Stimulated activated CD8-positive, alpha-beta memory T cell treated with anti-CD3 and anti-CD28 coated beads, Interleukin-4, amount 100 ng/mL, for 24 hours (primary cell): ENCODE measurements at places on chromosomes 3 and 15.

DNA sequence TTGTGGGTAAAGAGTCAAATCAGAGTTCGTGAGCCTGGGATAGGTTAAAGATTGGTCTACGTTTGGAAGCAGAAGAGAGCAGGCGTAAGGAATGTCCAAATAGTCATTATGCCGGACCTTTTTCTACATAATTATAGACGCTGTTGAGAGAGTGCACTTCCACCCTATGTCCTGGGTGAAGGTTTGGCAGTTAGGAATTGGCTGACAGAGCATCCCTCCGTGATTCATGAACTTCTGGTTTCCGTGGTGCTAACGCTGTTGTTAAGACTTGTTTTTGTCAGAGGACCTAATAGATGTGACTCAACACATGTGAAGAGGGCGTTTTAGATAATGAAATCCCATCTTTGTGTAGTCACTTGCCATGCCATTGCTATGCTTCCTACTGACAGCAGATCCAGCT is 1.1 kb downstream of the EAF1 start:
- DNase-seq: no peak

GRCh38 chr3:34920806-34921205 is 718.5 kb upstream of the ARPP21 start:
- no peak for DNase-seq

DNA sequence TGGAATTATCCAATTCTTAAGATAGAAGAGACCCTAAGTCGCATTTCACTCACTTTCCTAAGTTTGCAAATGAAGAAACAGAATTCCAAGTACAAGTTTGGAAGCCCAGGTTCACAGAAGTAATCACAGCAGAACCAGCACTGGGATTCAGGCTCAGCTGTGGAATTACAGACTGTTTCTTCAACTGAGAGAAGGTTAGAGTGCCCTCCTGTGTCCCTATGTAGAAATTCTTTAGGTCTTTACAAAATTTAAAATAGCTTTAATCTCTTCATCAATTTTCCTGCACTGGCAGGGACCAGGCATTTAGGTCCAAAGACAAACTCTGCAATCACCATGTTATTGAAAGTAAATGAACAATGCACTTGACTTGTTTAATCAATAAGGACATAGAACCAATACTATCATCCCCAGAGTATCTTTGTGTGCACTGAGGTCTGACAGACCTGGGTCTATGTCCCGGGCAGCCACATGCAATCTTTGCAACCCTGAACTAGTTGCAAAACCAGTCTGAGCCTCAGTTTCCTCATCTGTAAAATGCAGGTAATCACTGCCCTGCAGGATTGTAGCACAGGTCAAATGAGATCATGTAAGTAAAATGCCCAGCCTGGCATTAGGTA is 96.3 kb upstream of the ZBED2 start:
- DNase-seq: no peak

GRCh38 chr3:151538456-151539393 is 77.9 kb upstream of the IGSF10 start:
- DNase-seq: no peak

DNA sequence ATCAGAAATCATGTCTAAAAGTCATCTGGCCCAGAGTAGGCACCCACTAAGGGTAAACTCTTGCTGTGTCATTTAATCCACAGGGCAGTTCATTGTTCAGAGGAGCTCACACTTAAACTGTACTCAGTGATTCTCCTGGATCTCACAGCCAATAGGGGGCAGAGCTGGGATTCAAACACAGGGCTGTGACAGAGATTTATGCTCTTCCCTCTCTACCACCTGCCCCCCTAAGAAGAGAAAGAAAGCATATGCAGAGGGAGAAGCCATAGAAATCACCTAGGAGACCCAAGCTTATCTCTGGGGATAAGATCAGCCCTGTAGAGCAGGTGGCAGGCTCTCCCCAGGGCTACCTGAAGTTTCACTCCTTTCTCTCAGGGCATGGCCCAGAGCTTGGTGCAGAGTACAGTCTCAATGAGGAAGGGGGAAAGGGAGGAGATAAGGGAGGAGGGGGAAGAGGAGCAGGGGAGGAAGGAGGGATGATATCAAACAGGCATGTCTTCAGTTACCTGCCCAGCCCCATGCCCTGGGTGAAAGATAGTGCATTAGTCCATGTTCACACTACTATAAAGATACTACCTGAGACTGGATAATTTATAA is 51.8 kb upstream of the ADPGK start:
- DNase-seq: no peak

- no peak for DNase-seq
Observed at GRCh38 chr3:66469220-66469640, 31.6 kb downstream of the LRIG1 start.

DNA sequence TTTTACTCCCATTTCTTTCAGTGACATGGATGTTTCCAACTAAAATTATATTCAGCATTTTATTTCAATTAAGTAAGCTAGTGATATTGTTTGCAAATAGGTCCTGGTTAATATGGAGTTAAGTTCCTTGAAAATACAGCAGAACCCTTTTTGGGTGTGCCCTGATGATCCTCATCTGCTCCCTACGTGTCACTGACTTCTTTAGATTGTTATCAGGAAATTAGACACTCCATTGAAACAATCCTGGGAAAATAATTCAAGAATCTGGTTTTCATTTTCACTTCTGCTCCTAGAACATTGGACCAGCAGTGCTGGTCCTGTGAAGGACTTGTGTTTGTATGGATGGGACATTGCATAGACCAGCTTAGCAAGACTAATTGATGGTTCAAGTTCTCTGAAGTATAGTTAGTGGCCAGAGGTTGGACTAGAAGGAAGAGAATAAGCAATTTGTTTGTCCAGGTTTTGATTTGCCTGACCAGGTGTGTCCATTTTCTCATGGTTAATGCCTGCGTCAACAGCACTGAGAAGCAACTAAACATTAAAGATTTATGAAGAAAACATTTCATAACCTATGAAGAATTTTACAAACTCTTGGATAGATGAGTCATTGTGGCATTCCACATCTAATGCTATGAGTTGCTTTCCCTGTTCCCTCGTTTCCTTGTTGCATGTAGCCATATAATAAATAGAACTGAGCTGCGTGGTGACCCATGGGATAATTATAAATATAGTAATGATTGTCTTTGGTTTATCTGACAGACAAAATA is 95.8 kb downstream of the ZPLD1 start:
- no peak for DNase-seq

DNA sequence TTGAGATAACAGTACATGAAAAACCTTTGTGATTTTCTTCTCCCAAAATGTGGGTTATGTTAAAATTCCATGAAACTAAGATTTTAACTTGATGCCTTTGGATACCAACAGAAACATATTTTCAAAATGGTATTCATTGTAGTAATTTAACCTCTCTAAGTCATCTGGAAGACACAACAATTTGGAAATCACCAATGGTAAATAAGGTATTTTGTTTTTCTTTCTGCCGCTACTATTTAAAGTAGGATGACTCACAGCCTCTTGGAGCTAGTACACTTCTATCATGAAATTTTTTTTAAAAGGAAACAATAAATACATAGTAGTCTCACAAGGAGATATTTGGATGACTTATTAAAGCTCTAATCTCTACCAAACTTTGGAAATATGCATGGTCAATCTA is 291.6 kb upstream of the VEPH1 start:
- DNase-seq: no peak

GRCh38 chr15:87144775-87145174 is 1065.1 kb downstream of the AGBL1 start:
- DNase-seq: no peak

DNA sequence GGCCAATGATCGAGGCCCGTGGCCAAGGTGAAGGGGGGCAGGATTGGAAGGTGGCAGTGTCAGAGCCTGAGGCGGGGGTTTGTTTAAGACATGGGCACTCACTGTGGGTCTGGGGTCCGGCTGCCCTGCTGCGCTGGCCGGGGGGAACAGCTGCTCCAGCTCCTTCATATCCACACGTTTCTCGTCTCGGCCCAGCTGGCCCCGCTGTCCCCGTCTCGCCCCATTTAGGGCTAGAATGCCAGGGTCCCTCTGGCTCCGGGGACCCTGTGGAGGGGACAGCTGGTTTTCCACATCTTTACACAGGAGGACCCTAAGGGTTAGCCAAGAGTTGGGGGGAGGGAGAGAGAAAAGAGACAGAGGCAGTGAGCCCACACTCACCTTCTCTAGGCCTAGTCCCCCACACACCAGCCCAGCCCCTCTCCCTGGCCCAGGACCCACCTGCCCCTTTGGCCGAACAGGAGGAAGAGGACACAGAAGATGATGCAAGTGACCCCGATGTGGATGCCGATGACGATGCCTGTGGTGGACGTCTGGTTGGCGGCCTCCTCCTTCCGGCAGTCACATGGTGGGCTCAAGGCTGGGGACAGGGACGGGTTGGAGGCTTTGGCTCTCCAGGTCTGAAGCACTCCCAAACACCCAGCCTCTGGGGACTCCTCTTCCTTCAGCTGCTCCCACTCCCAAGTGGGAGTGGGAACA is 25.0 kb downstream of the RNU5B-1 start:
- DNase-seq: no peak

DNA sequence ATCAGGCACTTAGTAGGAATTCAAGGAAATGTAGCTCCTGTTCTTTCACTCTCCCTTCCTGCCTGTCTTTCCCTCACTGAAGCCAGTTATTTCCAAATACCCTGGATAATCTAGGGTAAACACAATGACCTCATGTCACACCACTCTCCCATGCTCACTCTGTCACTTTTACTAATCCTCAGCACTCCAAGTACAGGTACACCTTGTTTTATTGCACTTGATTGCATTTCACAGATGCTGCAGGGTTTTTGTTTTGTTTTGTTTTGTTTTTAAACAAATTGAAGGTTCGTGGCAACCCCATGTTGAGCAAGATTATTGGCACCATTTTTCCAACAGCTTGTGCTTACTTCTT is 40.8 kb downstream of the PPM1L start:
- DNase-seq: no peak

- peak; percentile 25 for DNase-seq
Observed at GRCh38 chr15:72231833-72232478, 966 bp upstream of the PKM start.

GRCh38 chr15:43029476-43029875 is 76.4 kb downstream of the UBR1 start:
- DNase-seq: no peak

GRCh38 chr3:64410226-64410625 is 185.0 kb upstream of the PRICKLE2 start:
- DNase-seq: no peak

DNA sequence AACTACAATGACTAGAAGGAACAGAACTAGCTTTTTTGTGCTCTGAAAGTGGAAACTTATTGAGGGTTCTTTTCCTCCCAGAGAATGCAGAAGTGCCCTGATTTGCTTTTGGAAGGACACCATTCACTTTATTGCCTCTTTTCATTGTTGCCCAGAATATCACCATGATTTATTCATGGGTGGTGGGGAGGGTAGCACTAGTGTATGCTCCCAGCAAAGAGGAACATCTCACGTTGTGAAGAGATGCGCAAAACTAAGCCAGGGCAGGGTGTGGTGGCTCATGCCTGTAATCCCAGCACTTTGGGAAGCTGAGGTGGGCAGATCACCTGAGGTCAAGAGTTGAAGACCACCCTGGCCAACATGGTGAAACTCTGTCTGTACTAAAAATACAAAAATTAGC is 31.4 kb downstream of the FLNB start:
- no peak for DNase-seq
